ENCODE measurements at places on chromosomes 16 and 17. TPM values are rescaled to one million over a fixed set of nuclear protein-coding genes. Genes with fewer than 3 reads are reported as not detected.
A peak's percentile ranks its signal among the peaks of the same experiment; 100 is the strongest.

DNA sequence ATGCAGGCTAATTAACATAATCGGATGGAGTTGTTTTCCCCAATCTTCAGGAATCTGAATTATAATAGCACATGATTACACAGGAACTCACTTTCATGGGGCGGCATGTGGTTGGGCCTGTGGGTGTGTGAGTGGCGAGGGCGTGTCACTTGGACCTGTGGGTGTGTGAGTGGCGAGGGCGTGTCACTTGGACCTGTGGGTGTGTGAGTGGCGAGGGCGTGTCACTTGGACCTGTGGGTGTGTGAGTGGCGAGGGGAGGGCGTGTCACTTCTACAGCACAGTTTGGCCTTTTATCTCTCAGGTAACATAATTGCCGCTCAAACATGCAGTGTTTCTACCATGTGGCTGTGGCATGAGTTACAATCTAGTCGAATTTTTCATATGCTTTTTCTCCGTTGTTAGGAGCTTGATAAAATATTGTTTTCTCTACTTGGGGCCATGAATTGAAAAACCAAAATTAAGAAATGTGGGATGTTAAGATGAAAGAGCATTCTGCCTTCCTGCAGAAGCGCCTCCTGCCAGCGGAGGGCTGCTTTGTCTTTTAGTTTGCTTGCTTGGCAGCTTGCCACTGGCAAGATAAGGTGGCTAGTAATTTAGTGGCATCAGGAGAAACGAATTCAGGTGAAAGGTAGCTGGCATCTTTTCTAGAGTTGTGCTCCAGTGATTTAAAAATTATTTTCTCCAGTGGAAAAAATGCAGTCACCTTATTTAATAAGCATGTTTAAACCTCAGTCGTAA lies 36.2 kb downstream of the USP10 start:
- peaks cover 32% of the 10 kb centered on the region for H3K36me3 ChIP-seq
- H3K27ac ChIP-seq, result no peak overlapping the region
- no peak for DNase-seq
- peaks cover 45% of the 10 kb centered on the region for H3K4me1 ChIP-seq

DNA sequence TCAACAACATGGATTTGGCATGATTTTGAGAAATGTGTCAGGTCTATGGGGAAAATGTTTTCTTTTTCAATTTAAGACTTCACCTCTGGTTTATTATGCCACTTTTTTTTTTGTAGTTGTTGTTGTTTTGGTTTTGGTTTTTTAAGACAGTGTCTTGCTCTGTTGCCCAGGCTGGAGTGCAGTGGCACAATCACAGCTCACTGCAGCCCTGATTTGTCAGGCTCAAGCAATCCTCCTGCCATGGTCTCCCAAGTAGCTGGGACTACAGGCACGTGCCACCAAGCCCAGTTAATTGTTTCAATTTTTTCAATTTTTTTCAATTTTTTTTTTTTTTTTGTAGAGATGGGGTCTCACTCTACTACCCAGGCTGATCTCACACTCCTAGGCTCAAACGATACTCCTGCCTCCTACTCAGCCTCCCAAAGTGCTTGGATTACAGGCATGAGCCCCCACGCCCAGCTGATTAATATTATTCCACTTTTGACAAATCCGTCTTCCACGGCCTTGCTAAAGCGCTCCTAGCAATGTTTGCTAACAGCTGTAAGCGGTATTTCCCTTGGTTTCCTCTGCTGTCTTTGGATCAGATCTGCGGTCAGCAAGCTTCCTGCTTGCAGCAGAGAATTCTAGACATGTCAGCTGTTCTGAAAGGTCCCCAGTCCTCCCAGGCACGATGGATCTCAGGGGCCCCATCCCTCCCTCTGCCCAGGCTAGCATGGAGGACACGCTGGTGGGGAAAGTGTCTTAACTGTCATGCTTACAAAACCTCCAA lies 7.0 kb upstream of the MILR1 start:
- H3K27ac ChIP-seq, result peak overlapping the region; percentile 5
- no peak overlapping the region for H3K4me3 ChIP-seq
- no peaks in the 10 kb centered on the region for H3K27me3 ChIP-seq
- peak; percentile 46 for DNase-seq
- peaks cover 19% of the 10 kb centered on the region for H3K4me1 ChIP-seq
- H3K36me3 ChIP-seq, result no peaks in the 10 kb centered on the region

DNA sequence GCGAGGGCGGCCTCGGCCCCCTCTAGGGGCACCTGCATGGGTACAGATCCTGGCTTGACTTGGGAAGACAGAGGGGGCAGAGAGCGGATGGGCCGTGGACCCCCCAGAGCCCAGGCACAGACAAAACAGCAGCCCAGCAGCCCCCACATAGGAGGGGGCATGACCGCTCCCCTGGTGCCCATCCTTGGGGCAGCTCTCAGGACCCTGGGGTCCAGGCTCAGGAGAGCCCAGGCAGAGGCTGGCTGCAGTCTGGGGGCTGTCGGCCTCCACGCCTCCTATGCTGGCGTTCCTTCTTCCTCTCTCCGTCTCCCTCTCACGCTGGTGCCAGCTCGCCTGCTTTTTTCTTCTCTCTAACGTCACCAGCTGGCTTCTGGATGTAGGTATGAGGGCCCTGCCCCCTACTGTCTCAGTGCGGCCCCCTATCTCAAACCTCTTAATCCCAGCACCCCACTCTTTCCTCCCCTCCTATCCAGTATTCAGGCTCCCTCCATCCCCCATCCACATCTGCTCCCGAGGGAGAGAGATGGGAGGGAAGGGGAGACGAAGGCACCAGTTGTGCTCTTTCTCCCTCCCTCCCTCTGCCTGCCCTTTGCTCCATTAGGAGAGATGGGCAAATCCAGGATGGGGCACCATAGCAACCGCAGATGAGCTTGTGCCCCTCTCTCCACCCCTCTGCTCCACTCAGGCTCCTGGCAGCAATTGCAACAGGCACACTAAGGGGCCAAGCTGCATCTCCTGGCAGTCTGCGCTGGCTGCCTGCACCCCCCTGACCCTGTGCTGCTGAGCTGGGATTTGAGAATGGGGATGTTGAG lies at the start of gene GPR179:
GPR179 (minus strand) TSS at position 349 of the 812 bp plus-strand sequence; CDS start at position 182, 167 bp downstream.
- H3K36me3 ChIP-seq, result no peaks in the 10 kb centered on the region
- no peak for DNase-seq
- no peaks in the 10 kb centered on the region for H3K4me1 ChIP-seq

GRCh38 chr17:2707721-2708584 lies 3.6 kb downstream of the CLUH start:
- H3K36me3 ChIP-seq, result peaks cover 19% of the 10 kb centered on the region
- H3K4me3 ChIP-seq, result no peak overlapping the region
- DNase-seq, result no peak
- peaks cover 31% of the 10 kb centered on the region for H3K4me1 ChIP-seq
- no peak overlapping the region for H3K27ac ChIP-seq

DNA sequence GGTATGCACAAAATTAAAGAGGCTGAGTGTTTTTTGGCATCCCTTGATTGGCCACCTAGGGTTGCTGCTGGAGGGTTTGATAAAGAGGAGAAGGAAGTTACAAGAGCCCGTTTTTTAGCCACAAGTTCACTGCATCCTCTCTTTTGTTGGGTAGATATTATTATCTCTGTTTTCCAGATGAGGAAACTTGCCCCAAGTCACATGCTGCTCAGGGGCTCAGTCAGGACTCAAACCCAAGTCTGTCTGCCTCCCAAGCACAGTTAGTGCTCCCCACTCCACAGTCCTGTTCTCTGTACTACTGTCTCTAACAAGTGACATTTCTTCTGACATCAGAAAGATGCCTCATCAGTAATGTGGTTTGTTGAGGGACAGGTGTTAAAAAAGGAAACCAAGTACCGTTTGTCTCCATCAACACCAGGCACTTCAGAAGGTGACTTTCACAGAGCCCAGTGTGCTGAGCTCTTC lies 1.4 kb downstream of the NT5M start:
- no peak for DNase-seq
- no peak overlapping the region for H3K4me3 ChIP-seq
- H3K4me1 ChIP-seq, result peaks cover 10% of the 10 kb centered on the region

DNA sequence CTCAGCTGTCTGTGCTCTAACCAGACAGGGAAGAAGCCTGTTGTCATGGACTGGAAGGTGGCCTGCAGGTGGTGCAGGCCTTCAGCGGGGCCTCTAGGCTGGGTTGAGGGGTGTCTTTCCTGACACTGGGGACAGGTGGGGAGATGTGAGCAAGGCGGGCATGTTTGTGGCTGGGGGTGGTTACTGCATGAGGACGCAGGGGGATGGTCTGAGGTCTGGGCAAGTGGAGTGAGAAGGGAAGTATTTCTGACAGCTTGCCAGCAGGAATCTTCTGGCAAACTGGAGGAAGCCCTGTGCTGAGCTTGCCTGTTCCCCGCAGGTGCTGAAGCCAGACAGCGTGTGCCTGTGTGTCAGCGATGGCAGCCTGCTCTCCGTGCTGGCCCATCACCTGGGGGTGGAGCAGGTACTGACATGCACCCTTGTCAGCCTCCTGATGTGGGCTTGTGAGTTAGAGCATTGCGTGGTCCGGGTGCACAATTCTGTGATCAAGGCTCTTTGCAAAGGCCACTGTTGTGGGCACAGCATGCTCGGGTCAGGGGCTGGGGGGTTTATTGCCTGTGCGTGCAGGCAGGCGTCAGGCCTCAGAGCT lies 36.2 kb downstream of the PRMT7 start:
- H3K4me1 ChIP-seq, result no peaks in the 10 kb centered on the region
- peak; percentile 42 for DNase-seq
- no peaks in the 10 kb centered on the region for H3K27me3 ChIP-seq
- H3K27ac ChIP-seq, result no peak overlapping the region

DNA sequence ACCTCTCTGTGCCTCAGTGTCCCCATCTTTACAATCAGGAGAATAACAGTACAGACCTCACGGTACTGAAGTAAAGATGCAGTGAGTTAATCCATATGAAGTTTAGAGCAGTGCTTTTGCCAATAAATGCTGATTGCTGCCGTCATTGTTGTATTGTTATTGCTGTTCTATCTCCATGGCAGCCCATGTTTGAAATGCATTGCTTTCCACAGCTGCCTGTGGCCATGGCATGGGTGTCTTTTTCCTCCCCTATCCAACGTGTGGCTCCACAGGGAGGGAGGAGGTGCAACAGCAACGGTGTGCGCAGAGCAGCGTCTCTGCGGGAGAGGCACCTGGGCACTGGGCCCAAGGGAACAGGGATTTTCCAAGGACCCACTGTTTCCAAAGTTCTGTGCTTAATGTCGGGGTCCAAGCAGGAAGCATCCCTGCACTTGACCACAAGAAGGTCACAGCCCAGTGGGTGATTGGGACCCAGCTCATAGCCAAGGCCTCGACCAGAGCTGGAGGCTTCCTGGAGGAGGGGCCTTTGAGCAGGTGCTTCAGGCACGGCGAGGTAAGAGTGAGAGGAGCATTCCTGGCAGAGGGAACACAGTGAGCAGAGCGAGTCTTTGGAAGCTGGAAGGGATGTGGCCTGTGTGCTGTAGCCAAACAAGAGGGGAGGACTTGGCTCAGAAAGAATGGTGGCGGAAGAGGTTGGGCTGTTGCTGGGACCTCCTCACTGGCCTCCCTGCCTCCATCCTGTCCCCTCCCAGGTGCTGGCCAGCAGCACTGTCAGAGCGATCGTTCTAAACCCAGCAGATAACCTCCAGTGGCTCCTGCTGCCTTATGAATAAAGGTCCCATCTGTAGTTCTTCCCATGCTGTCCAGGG lies 3.9 kb downstream of the RAI1 start:
- H3K4me3 ChIP-seq, result no peak overlapping the region
- no peaks in the 10 kb centered on the region for H3K27me3 ChIP-seq
- peaks cover 73% of the 10 kb centered on the region for H3K4me1 ChIP-seq
- H3K27ac ChIP-seq, result peak overlapping the region; percentile 65

GRCh38 chr17:41910701-41911391 lies 7.9 kb downstream of the ACLY start:
- no peak overlapping the region for H3K4me3 ChIP-seq
- no peaks in the 10 kb centered on the region for H3K27me3 ChIP-seq
- H3K4me1 ChIP-seq, result peaks cover 36% of the 10 kb centered on the region
- DNase-seq, result peak; percentile 82
- peaks cover 89% of the 10 kb centered on the region for H3K36me3 ChIP-seq

GRCh38 chr16:87600246-87600645 lies 2.1 kb upstream of the JPH3 start:
- peaks cover 4% of the 10 kb centered on the region for H3K4me1 ChIP-seq
- H3K4me3 ChIP-seq, result no peak overlapping the region
- peaks cover 71% of the 10 kb centered on the region for H3K27me3 ChIP-seq
- no peaks in the 10 kb centered on the region for H3K36me3 ChIP-seq
- H3K27ac ChIP-seq, result no peak overlapping the region
- no peak for DNase-seq

DNA sequence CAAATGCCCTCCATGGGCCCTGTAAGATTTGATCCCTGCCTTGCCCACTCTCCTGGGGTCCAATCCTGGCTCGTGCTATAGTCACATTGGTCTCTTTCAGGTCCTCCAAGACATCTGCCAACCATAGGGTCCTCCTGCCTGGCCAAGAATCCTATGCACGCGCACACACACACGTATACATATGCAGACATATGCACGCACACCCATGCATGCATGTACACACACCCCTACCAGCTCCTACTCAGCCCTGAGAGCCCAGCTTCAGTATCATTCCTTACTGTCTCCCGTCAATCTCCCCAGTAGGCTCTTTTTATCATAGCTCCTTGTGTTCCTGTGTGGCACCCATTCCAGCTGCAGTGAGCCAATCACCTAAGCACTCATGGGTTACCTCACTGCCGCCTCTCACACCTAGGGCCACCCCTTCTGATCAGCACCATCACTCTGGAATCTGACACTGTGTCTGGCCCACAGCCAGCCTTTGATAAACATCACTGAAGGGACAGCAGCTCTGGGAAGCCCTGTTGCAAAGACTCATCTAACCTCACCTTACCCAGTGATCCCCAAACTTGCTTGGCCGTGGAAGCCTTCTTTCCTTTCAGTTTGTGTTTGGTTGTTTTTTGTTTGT lies 7.9 kb upstream of the DNAH17 start:
- DNase-seq, result no peak
- H3K27ac ChIP-seq, result no peak overlapping the region
- H3K4me3 ChIP-seq, result no peak overlapping the region
- no peaks in the 10 kb centered on the region for H3K36me3 ChIP-seq
- no peaks in the 10 kb centered on the region for H3K27me3 ChIP-seq

DNA sequence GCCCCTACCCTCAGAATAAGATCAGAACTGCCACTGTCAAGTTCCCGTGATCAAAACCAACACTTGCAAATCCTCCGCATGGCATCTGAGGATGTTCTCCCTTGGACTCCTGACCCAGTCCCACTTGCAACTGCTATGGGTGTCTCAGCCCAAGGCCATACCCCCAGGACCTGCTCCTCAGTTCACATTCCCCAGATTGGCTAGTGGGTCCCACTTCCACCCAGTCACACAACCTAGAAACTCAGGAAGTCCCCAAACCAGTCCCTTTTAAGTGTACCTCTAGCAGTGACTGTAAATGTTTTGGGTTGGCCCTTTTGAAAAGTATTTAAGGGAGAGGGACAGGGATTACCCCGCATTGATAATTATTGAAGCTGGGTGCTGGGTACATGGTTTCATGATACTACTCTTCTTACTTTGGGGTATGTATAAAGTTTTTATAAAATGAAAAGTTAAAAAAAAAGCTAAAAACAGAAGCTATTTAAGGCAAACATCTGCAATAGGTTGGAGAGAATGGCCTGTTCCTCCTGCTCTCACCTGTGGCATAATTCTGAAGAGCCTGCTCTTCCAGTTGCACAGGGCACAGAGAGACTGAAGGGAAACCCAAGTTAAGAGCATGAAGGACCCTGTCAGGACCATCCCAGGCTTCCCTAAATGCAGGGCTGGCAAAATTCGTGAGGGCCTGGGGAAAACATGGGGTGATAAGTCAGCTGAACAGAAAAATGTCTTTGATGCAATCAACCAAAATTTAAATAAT lies 42.5 kb downstream of the ERN1 start:
- DNase-seq, result no peak
- H3K27me3 ChIP-seq, result no peaks in the 10 kb centered on the region
- H3K36me3 ChIP-seq, result no peaks in the 10 kb centered on the region
- no peak overlapping the region for H3K4me3 ChIP-seq
- peaks cover 9% of the 10 kb centered on the region for H3K4me1 ChIP-seq
- no peak overlapping the region for H3K27ac ChIP-seq

Gene CD300LF
- total RNA-seq, result not detected

Gene C1QTNF8
- not detected for total RNA-seq

Gene TTYH2
- total RNA-seq, result 0.50 TPM

Gene TMEM88
- not detected for total RNA-seq

Gene GCGR
- total RNA-seq, result not detected

Gene WNT3
- 4.0 TPM for total RNA-seq

Gene CDRT15L2
- not detected for total RNA-seq
